ENCODE measurements at places on chromosomes 4 and X.

DNA sequence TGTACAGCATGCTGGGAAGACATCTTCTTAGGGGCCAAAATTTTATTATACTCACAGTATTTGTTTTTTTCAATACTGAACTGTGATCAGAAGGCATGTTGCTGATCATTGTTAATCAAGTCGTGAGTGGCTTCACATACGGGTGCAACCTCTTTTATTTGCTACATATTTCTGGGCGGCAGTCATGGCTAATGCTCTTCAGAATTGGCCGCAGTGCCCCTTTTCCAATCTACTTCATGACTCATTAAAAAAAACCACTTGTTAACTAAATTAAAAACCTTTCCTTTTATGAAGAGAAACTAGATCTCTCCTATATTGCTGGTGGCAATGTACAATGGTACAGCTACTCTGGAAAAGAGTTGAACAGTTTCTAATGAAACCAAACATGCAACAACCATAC lies 101.5 kb upstream of the C1GALT1C1 start:
- no peak for DNase-seq

GRCh38 chrX:151870602-151871001 lies 42.1 kb upstream of the MAGEA4 start:
- no peak for DNase-seq

GRCh38 chr4:10011885-10012284 lies 9.4 kb downstream of the SLC2A9 start:
- no peak for DNase-seq

DNA sequence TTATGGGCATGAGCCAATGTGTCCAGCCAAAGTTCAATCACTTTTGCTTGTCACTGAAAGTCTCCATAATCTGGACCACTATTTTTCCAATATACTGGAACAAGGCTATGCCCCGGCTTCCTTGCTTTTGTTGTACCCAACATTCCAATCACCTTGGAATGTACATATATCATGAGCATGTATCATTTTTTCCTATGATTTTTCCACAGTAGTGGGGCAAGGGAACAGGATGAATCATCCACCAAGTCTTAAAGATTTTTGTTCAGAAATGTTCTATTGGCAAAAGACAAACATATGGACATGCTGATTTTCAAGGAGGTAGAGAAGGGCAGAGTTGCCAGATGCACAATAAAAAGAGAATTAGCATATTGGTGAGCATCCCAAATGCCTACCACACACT lies 548.1 kb upstream of the INTU start:
- no peak for DNase-seq

- no peak for DNase-seq
Observed at GRCh38 chr4:172153719-172154118, 340.5 kb downstream of the GALNTL6 start.

DNA sequence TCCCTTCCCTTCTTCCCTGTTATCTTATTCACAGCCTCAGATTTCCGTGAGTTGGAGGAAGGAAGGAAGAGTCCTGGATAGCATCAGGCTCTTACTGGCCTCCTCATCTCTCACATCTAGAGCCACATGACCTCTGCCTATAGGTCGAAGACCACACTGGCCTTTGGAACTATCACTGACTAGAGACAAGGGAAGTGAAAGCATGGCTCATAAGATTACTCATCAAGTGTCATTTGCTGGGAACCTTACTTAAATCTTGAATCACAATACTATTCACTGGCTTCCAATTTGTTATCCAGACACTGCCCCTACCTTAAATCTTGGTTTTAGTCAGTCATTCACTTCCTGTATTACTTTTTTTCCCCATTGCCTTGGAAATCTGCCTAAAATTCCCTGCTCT lies 61.6 kb upstream of the MTMR8 start:
- DNase-seq: no peak

DNA sequence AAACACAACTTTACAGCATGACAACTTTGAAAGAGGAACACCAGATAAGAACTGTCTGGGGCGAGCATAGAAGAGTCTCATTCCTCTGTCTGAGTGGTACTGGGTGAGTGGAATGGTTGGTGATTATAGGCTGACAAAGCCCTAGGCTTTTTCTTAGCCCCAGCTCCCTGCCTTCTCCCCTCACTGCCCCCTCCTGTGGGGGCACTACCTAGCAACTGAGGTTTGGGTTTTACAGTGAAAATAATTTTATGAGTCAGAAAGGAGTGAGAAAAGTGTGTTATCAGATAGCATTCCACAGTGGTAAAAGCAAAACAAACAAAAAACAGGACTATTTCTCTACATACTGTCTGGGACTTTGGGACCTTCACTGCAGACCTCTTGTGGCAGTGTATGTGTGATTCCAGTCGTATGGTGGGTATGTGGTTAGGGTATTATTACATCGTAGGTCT lies 10.5 kb upstream of the TMEM165 start:
- DNase-seq: no peak

DNA sequence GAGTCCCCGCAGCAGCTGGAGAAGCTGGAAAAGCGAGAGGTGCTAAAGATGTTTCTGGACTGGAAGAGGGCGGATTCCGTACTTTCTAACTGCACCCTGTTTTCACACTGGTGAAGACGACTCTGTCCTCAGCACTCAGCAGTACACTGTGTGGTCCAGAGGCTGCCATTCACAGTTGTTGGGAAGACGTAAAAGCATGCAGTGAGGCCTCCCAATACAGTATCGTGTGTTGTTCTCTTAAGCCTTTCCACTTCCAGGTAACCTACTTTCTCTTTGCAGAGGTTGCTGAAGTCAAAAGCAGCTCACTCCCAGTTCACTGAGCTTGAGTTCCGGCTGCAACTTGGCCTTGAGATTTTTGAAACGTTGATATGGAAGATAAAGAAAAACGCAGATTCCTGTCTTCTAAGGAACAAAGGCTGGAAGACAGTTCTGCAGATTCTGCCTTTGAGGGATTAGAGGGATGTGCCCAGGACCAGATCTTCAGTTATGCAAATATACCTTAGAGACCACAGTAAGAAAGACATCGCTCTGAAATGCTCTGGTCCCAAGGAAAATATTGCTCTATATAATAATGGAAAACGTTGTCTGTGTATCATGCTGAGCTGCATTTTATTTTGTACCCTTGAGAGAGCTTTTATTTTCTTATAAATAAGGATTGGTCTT lies 540.9 kb downstream of the TRIML1 start:
- DNase-seq: no peak

DNA sequence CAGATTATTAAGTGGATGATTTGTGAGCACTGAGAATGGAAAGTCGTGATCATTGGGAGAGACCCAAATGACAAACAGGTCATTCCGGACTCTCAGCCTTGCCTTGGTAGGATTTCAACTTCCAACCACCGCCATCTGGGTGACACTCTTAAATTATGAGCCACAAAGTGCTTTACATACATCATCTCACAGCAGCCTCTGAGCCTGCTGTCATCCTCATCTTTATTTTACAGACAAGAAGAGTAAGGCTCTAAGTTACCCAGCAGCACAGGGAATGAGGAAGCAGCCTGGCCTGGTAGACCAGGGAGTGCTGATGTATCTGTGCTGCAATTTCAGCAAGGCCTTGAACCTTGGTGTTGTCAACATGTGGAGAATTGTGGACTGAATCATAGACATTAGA lies 105.8 kb upstream of the TRIM2 start:
- DNase-seq: no peak

GRCh38 chr4:14529653-14530052 lies 472.6 kb upstream of the CPEB2 start:
- DNase-seq: no peak

DNA sequence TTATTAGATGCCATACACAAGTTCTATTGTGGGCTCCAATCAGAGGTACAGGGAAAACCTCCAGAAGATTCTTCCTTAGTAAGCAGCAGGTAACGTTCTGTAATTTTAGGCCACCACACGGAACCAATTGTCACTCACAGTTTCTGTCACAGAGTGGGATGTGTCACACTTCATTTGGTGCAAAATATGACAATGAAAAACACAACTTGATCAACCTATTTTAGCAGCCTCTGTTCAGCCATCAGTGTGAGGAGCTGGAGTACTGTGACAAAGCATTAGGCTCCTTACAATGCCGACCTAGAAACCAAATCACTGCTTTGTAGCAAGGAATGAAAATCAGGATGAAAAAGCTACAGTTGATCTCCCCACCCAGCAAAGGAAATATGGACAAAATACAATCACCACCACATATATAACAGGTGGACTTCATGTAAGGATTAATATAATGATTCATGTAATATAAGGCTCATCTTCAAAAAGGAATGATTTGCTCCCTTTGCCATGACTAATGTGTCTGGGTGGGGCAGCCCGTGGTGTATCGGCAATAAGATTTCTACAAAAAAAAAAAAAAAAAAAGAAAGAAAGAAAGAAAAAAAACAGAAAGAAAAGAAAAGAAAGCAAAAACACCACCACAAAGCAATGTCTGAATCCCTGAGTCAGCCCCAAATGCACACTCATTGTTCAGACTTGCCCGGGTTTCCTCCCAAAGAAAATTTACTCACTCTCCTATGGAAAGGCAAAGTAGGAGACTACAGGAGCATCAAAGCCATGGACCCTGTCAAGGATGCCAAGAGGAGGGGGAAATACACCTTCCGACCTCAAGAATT lies 36.0 kb downstream of the SLC9A7 start:
- no peak for DNase-seq

DNA sequence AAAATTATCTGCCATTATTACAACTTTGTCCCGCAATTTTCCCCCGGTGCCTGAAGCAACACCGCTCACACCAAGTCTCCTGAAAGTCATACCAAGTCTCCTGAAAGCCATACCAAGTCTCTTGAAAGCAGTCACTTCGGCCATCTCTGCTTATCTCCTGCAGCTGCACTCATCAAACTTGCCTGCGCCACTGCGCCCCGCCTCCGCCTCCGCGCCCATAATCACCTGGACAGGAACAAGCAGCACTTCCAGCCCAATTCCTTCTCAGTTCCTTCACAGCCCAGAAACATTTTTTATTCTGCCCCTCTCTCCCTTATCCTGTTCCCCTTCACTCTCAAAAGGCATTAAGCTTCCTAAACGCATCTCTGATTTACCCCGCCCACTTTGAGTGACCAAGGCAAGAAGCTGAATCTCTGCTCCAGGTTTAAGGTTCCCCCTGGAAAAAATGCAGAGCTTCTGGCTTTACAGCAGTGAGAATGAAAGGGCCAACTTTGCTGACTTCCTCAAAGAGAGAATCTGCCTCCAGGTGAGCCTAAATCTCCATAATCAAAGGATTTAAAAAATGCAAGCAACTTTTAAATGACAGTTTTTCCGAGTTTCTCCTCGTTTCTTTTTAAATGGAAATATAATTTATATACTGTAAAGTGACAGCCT lies 7.7 kb downstream of the GPR50 start:
- DNase-seq: no peak

DNA sequence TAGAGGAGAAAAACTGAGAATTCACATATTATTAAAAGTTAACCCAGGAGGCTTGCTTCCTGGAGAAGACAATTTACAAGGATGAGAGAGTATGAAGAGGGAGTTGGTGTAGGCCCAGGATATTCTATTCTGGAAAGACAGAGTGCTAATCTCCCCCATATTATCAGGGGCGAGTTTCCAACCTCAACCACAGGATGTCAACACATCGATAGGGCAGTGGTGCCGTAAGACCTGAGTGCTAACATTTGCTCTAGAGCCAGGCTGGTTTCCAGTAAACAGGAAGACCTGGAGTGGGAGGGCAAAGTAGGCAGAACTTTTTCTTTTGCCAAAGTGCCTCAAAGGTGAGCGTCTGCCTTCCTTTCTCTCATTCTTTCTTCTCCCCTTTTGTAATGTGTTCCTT lies 2.8 kb upstream of the AWAT1 start:
- DNase-seq: no peak

DNA sequence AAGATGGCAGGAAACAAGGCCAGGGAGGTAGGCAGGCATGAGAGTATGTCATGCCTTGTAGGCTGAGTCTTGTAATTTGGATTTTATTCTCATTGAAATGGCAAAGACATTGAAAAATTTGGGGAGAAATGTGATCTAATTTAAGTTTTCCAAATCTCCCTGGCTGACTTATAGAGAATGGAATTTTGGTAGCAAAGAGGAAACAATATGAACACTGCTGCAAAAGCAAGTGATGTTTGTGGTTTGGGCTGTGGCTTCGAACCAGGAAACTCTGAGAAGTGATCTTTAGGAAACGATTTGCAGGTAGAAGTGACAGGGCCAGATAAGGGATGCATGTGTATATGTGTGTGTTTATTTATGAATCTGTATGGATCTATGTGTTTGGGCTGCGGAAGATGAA lies 35.6 kb downstream of the ARSJ start:
- DNase-seq: no peak

DNA sequence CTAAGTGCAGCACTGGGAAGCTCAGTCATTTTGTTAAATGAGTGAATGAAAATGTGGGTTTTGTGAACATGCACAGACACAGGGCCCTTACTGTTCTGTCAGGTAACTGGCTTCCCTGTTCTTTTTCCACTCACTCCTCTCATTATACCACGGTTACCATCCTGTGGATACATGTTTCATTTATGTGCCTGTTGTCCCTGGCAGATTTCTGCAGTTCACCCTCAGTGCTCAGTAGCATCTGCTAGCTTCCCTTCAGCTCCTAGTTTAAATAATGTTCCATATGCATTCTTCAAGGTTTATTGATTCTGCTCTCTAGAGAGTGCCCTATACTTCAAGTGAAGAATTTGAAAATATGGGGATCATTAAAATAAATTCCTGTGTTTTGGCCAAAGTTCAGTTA lies 1634.3 kb upstream of the ADGRL3 start:
- no peak for DNase-seq

DNA sequence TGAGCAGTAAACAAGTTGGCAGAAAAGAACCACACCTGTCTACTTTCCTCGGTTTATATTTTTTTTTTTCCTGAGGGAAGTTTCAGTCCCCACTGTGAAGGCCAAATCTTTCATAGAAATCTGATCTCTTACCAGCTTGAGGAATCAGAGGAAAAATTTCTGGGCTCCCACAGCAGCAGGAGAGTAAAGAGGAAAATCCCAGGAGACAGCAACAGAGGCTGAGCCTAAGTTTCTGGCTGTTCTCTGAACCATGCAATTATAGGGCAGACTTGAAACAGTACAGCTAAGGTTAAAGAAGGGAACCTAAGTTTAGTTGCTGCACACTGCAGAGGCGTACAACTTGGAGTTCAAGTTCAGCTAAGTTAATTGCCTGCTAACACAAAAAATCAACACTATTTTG lies 1090.9 kb upstream of the INTU start:
- no peak for DNase-seq

DNA sequence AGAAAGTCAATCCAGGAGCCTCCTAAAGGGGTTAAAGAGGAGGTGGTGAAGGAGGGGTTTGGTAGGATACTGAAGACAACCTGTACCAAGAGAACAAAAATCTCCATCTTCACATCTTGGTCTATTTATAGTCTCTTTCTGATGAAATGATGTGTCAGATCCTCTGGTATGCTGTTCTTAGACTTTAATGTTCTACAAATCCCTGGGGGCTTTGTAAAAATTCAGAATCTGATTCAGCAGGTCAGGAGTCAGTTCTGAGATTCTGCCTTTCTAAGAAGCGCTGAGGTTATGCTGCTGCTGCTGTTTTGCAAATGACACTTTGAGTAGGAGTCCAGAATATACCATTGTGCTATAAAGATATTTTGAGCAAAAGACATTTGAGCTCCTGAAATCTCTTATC lies 172.9 kb upstream of the GLRA2 start:
- no peak for DNase-seq

DNA sequence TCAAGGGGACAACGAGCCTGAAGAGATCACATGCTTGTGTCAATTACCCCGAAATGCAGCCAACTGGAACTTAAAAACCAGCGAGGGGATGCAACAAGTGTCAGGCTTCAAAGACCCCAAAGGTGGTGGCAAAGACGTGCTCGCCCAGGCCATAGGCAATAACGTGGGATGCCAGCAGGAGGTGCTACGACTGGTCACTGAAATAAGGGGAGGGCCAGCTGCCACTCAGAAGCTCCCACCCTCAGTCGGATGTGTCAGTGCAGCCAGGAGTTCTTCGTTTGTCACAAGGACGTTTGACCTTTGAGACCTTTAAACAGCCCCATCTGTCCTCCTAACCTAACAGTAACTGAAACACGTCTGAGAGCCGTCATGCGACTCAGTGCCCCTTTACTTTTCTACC lies 556.8 kb upstream of the PCDH10 start:
- no peak for DNase-seq
